ENCODE measurements at places on chromosomes 6 and 20.

DNA sequence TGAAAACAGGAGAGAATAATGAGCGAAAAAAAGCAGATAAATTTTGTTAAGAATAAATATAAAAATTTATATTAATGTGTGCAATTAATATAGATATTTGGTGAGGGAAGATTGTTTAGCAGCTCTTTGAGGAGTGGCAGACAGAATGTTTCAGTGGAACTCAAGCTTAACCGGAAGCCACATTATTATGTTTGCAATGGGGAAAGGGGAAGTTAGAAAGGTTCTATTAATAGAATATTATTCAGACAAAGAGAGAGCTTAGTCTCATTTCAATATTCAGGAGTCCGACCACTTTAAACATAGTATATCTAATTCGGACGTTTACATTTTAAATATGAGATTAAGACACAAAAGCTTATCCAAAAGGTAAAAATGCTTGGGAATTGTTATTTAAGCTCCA lies 81.6 kb upstream of the KHDRBS2 start:
- no peak for DNase-seq

DNA sequence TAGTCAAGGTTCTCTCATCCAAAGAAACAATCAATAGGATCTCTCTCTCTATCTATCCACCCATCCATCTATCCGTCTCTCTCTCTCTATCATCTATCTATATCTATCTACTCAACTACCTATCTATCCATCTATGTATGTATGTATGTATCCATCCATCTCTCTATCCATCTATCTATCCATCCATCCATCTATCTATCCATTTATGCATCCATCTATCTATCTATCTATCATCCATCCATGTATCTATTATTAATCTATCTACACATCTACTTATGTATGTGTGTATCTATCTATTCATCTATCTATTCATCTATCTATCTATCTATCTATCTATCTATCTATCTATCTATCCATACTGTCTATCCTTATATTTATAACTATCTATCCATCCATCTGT lies 99.3 kb downstream of the FNDC1 start:
- no peak for DNase-seq

DNA sequence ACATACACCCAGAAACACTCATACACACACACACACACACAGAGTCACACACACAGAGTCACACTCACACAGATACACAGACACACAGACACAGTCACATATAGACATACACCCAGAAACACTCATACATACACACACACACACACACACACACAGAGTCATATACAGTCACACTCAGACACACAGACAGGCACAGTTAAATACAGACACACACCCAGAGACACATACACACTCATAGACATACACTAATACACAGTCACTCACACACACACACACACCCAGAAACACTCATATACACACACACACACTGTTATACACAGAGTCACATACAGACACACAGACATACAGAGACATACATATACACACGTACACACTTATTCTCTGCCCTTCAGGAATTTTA lies 250.9 kb downstream of the QKI start:
- DNase-seq, result no peak

GRCh38 chr6:2542101-2542857 lies 208.4 kb downstream of the MYLK4 start:
- no peak for DNase-seq

- peak; percentile 36 for DNase-seq
Measured at GRCh38 chr20:21099751-21100577, 6.2 kb downstream of the LINC00237 start.

- DNase-seq, result no peak
Measured at GRCh38 chr6:27156874-27157458, 90.5 kb upstream of the PRSS16 start.

DNA sequence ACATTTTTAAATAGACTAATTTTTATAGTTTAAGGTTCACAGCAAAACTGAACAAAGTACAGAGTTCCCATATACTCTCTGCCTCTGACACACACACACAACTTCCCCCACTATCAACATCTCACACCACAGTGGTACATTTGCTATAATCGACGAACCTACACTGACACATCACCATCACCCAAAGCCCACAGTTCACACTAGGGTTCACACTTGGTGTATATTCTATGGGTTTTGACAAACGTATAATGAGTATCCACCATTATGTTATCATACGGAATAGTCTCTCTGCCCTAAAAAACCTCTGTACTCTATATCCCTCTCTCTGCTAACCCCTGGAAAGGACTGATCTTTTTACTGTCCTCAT lies 15.6 kb downstream of the TMEM30A start:
- DNase-seq, result no peak

DNA sequence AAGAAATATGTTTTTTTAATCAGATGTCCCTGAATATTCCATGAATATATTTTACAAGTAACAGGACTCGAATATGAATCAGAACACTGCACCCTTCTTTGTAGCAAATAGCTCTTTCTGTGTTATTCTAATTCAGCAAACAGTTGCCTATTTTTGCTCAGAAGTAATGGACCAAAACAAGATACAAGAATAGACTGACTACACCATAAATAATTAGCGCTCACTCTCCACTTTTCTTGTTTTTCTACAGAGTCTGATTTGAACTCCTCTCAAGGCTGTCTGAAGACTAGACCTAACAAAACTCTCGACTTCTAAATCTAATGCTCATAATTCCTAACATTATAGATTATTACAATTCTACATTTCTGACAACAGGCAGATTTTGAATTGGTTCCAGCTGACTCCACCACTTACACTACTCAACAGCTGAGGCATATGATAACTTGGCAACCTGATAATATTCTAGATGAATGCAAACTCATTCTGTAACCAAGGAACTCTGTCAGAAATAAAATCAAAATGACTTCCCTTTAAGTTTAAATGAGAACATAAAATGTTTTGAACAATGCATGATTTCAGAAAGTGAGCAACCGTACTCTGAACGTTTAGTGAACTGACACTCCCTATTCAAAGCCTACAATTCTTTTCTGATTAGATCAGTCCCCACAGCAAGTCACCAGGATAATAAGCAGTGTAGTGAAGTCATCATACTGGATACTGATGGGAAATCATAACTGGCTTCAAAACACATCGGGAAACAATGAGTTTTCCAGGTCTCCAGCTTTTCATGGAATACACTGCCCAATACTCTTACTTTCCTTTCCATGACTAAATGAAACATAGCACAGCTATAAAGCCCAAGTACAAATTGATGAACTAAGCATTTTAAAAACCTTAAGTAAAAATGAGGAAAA lies 114.2 kb upstream of the BEND6 start:
- DNase-seq, result no peak

- no peak for DNase-seq
Measured at GRCh38 chr6:80145921-80146320, 39.5 kb downstream of the BCKDHB start.

DNA sequence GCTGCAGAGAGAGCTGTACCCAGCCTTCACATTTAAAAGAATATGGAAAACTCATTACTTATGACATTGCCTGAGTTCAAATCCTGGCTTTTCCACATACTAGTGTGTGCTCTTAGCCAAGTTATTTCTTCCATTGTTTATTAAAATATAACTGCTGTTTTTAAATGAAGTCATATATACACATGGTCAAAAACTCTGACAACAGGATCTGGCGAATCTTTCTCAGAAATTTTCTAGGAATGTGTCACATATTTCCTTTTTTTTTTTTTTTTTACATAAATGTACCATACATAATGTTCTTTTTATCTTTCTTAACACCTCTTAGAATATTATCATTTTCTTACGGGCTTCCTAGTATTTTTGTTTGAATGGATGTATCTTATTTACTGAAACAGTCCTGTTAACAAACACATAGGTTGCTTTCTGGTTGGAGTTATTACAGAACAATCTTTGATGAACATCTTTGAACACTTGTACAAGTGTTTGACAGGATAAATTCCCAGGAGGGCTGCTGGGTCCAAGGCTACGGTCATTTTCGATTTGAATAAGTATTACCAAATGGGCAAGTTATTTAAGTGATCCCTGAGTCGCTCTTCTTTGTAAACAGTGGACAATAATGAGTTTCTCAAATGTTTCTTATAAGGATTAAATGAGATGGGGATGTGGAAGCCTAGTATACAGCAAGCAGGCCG lies 1.6 kb upstream of the SNX9 start:
- DNase-seq, result no peak

DNA sequence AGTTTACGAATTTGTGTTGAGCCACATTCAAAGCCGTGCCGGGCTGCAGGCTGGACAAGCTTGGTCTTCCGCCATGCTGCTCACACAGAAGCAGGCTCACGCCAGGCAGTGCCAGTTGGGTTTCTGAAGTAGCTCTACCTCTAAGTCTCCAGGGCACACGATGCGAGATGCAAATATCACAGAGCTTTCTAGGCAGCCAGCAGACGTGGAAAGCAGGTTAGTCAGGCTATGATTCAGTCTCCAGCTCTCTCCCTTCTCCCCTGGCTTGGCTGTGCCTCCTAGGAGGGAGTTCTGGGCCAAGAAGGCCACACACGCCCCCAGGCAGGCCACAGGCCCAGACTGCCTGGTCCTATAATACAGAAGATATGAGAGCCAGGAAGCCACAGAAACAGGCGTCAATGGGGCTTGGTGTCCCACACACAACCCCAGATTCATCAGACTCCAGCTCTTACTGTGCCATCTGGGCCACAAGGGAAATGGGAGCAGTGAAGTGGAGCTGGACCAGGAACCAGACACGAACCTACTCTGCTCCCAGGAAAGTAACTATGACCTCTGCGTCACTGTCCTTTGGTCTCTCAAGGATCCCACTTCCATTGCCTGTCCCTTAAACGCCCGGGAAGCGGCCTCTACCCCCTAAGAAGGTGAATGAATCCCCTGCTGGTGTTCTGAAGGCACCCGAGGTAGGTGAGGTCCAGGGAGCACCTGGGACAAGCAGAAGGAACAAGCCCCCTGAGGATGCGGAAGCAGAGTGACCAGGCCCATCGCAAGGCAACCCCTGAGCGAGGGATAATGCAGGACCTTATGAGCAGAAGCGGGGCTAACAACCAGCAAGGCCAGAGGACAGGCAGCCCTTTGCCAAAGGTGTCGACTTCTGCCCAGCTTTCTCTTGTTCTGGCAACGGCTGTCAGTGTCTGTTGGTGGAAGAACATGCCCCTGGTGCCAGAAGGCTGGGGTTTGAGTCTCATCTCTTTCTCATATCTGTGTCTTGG lies 61.2 kb downstream of the GFOD1 start:
- no peak for DNase-seq

GRCh38 chr20:53215166-53215565 lies 243.0 kb downstream of the TSHZ2 start:
- no peak for DNase-seq

- DNase-seq, result no peak
Measured at GRCh38 chr20:16475225-16475624, 98.0 kb downstream of the KIF16B start.

GRCh38 chr6:6699741-6700367 lies 111.3 kb downstream of the LY86 start:
- peak; percentile 65 for DNase-seq

Measured in NCI-H774 (cell line).